ENCODE measurements at places on chromosomes 5 and 9.

DNA sequence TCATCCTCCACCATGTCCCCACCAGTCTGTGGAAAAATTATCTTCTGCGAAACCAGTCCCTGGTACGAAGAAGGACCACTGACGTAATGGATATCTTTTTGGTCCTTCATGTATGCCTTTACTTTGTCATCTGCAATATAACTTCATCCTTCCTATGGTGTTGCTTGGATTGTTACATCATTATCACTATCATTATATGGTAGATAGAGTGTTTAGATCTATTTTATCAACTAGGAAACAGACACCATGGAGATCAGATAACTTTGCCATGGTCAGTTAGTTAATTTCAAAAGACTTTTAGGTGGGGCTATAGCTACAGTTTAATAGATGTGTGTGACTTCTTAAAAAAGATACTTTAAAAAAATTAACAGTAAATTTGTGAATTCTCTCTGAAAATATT, 23.8 kb upstream of the CAMLG start:
- DNase-seq, result no peak

DNA sequence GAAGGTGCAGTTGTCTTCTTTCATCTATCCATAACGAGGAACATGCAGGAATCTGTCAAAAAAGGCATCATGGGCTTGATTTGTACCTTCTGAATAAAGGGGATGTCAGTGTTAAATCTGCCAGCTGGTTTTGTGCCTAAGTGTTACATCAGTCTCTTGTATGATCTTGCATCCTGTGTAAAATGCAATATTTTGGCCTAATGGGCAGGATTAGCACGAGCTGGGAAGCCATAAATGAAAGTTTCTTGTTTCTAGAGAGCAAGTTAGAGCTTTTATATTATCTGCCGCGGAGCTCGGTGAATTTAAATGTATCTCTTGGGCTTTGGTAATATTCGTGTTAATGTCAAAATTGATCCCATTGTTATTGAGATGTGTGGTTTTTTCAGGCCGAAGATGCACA, 526.1 kb upstream of the WWC1 start:
- DNase-seq, result no peak

DNA sequence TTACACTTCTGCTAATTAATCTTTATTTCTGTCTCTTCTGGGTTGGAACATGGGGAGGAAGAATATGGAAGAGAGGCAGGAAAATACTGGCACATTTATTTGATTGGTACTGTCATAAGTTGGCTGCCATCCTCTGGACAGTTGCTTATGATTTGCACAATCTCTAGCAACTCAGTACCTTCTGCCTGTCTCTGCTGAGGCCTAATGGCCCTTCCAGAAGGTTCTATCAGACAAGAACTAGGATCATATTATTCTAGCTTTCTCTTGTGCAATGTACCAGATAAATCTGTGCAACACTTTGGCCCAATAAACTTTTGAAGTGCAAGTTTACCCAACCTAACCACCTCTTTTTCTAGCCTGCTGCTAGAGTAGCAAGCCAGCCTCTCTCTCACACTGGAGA, 335.0 kb downstream of the ARRDC3 start:
- no peak for DNase-seq

DNA sequence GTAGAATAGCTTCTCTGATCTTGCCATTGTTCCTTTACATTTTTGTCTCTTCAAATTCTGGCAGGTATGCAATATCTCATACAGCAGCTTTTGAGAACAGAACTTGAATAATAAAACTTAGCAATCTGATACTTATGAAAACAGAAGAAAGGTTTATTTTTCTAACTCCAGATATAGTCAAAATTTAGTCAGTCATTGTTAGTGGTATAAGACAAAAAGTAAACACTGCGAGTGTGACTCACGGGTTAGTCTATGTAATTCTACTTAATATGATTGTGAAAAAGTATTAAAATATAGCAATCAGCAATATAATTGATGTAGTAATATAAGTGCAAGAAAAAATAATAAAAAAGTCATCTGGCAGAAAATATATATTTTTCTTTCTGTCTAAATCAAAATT, 910.4 kb downstream of the DNAH5 start:
- DNase-seq, result no peak

GRCh38 chr9:114855488-114855887, 49.6 kb upstream of the TNFSF15 start:
- no peak for DNase-seq

Data from NCI-H1694 (cell line).